ENCODE measurements at places on chromosomes 2 and 18. TPM values are rescaled to one million over a fixed set of nuclear protein-coding genes. Genes with fewer than 3 reads are reported as not detected.

DNA sequence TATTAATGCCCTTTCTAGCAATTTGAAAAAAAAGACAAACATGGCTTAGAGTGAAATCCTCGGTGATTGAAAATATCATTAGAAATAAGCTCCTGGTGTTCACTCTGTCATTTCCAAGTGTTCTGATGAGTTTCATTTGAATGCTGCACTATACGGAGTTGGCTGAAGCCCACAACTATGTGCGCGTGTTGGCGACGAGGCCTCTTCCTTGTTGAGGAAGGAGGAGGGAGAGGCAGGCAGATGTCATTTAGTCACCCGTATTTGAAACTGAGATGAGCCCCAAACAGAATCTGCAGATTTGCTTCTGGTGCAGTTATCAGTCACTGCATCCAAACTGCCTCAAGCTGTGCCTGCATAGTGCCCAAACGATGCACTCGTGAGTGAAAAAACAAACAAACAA, 23.5 kb upstream of the SKOR2 start:
- no peak for DNase-seq

The GREB1L gene
- 0.76 TPM for total RNA-seq

The SCN1A gene
- total RNA-seq: not detected

DNA sequence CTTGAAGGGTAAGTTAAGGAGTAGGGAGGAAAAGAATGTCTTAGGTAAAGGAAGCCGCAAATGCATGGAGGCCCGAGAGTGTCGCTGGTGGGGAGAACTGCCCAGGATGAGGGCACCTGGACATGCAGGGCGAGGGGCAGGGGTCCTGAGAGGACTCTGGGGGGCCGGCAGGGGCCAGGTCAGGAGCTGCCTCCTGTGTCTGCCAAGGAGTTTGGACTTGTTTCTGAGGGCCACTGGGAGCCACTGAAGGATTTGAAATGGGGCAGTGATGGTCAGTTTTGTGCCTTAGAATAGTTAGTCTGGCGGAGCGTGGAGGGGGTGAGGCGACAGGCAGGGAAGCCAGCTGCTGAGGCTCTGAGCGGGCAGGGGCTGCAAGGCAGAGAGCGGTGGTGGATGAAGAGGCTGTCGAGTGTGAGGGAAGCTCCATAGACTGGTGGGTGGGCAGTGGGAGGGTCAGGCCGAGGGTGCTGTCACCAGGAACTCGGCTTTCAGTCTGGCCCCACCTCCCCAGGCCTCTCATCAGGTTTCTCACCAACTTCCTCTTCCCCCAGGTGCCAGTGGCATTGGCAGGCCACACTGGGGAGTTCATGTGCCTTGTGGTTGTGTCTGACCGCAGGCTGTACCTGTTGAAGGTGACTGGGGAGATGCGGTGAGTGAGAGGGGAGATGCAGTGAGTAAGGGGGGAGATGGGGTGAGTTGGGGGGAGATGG, 14.7 kb upstream of the SLC4A3 start:
- peak; percentile 86 for DNase-seq

GRCh38 chr18:31497836-31498573, at the start of gene DSG2:
TSS of gene DSG2 (plus strand) at chr18:31498177. CDS start at chr18:31498252, 75 bp downstream.
- peak; percentile 75 for DNase-seq

- no peak for DNase-seq
These were observed 38.1 kb upstream of the TCF7L1 start for GRCh38 chr2:85095094-85095493.

The MLPH gene
- 0.35 TPM for total RNA-seq

GRCh38 chr18:77501266-77501665, 251.6 kb downstream of the GALR1 start:
- no peak for DNase-seq

The RTP5 gene
- total RNA-seq: 1.0 TPM

The ANKRD30BL gene
- not detected for total RNA-seq
